Pancreas (tissue), 10 donors: ENCODE measurements at places on chromosomes 4 and X. TPM values are rescaled to one million over a fixed set of nuclear protein-coding genes. Genes with fewer than 3 reads are reported as not detected.

ARMCX4 gene
- 11.9 TPM for polyA plus RNA-seq

GYPA gene
- polyA plus RNA-seq, result not detected

GRIA3 gene
- polyA plus RNA-seq, result 11.8 TPM

ARSD gene
- polyA plus RNA-seq, result 17.8 TPM

PYURF gene
- polyA plus RNA-seq, result 35.3 TPM

RAB9B gene
- polyA plus RNA-seq, result 2.3 TPM

PGAM4 gene
- polyA plus RNA-seq, result not detected

ETNPPL gene
- polyA plus RNA-seq, result not detected

ADGRL3 gene
- 0.08 TPM for polyA plus RNA-seq

GRCh38 chr4:182062458-182062857 lies 180.7 kb upstream of the TENM3 start:
- H3K27ac ChIP-seq, result no peak overlapping the region
- no peaks in the 10 kb centered on the region for H3K27me3 ChIP-seq
- H3K36me3 ChIP-seq, result no peaks in the 10 kb centered on the region
- H3K4me1 ChIP-seq, result no peaks in the 10 kb centered on the region

- no peaks in the 10 kb centered on the region for H3K4me1 ChIP-seq
- no peak overlapping the region for H3K27ac ChIP-seq
- H3K36me3 ChIP-seq, result no peaks in the 10 kb centered on the region
- DNase-seq, result no peak
- peaks cover 70% of the 10 kb centered on the region for H3K27me3 ChIP-seq
Observed at GRCh38 chr4:54229631-54230483, 764 bp downstream of the PDGFRA start.

- no peak overlapping the region for H3K27ac ChIP-seq
- H3K4me3 ChIP-seq, result no peak overlapping the region
- no peak for DNase-seq
- H3K36me3 ChIP-seq, result no peaks in the 10 kb centered on the region
Observed at GRCh38 chr4:151887816-151888180, 127.0 kb upstream of the GATB start.

GRCh38 chrX:123830309-123830708 lies 29.5 kb upstream of the XIAP start:
- no peak overlapping the region for H3K27ac ChIP-seq
- no peak for DNase-seq
- no peak overlapping the region for H3K4me3 ChIP-seq
- no peaks in the 10 kb centered on the region for H3K4me1 ChIP-seq
- H3K36me3 ChIP-seq, result no peaks in the 10 kb centered on the region

GRCh38 chr4:153541456-153542096 lies 75.4 kb downstream of the TMEM131L start:
- DNase-seq, result no peak
- H3K4me1 ChIP-seq, result peaks cover 13% of the 10 kb centered on the region
- H3K27ac ChIP-seq, result no peak overlapping the region
- H3K27me3 ChIP-seq, result no peaks in the 10 kb centered on the region

- no peak for DNase-seq
- H3K36me3 ChIP-seq, result no peaks in the 10 kb centered on the region
- no peaks in the 10 kb centered on the region for H3K27me3 ChIP-seq
- H3K4me1 ChIP-seq, result no peaks in the 10 kb centered on the region
- no peak overlapping the region for H3K27ac ChIP-seq
Observed at GRCh38 chr4:183556947-183557346, 52.1 kb downstream of the ING2 start.

- no peak for DNase-seq
- H3K4me3 ChIP-seq, result no peak overlapping the region
- H3K27ac ChIP-seq, result no peak overlapping the region
- H3K27me3 ChIP-seq, result no peaks in the 10 kb centered on the region
Observed at GRCh38 chr4:176323511-176324160, 3.9 kb downstream of the SPCS3 start.

- no peak overlapping the region for H3K27ac ChIP-seq
- peaks cover 4% of the 10 kb centered on the region for H3K27me3 ChIP-seq
- H3K4me1 ChIP-seq, result no peaks in the 10 kb centered on the region
- H3K4me3 ChIP-seq, result no peak overlapping the region
- no peak for DNase-seq
Observed at GRCh38 chrX:24333371-24333770, 19.5 kb upstream of the SUPT20HL2 start.

- H3K36me3 ChIP-seq, result no peaks in the 10 kb centered on the region
- no peaks in the 10 kb centered on the region for H3K4me1 ChIP-seq
- H3K27me3 ChIP-seq, result peaks cover 8% of the 10 kb centered on the region
- no peak overlapping the region for H3K27ac ChIP-seq
- no peak for DNase-seq
- H3K4me3 ChIP-seq, result no peak overlapping the region
Observed at GRCh38 chrX:150303386-150304097, 59.6 kb upstream of the MAMLD1 start.

DNA sequence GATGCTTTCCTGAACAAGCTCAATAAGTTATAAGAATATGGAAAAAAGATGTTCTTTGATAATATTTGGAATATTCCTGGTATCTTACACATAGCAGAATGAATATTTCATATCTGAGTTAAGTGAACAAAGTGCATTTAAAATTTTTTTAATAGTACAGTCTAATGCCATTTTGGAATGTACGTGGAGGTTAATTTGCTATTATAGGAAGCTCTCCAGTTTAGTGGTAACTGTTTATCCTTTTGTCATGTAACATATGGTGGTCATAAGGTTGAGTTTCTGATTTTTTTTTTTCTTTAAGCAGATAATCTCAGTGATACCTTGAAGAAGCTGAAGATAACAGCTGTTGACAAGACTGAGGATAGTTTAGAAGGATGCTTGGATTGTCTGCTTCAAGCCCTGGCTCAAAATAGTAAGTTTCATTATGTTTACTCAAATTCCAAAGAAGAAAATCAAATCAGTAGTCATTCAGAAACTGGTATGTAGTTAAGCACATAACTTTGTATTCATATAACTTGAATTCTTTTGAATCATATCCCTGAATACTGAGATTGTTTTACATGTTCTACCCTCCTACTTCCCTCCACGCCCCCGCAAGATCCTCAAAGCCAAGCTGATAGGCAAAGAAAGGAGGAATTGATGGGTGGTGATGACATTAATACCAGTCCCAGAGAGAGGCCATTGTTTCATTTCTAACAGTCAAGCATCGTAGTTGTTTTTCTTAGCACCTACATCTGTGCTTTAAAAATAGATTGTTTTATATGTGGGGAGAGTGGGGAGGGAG lies 32.1 kb downstream of the RAP1GDS1 start:
- H3K27ac ChIP-seq, result no peak overlapping the region
- H3K27me3 ChIP-seq, result no peaks in the 10 kb centered on the region
- no peak for DNase-seq
- H3K4me3 ChIP-seq, result no peak overlapping the region

DNA sequence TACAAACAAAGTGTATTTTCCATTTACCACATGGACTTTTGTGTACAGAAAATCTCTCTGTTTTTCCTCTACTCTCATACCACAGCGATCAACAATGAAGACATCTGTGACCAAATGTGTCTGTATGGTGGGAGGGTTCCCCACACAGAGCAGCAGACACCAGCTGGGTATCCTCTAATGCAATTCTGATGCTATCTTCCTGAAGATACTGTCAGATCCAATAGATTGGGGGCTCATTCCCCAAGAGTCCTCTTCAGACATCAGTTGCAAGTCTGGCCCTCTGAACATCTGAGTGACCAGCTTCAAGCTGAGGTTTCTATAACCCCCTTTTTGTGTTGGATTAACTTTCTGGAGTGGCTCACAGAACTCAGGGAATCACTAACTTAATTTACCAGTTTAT lies 659.4 kb downstream of the CCSER1 start:
- H3K27me3 ChIP-seq, result no peaks in the 10 kb centered on the region
- no peaks in the 10 kb centered on the region for H3K4me1 ChIP-seq
- no peak overlapping the region for H3K4me3 ChIP-seq
- no peaks in the 10 kb centered on the region for H3K36me3 ChIP-seq
- DNase-seq, result no peak

- no peak overlapping the region for H3K27ac ChIP-seq
- no peak overlapping the region for H3K4me3 ChIP-seq
- no peak for DNase-seq
- no peaks in the 10 kb centered on the region for H3K27me3 ChIP-seq
Observed at GRCh38 chr4:2394528-2394927, 23.9 kb downstream of the ZFYVE28 start.

- no peaks in the 10 kb centered on the region for H3K4me1 ChIP-seq
- no peaks in the 10 kb centered on the region for H3K36me3 ChIP-seq
- no peak overlapping the region for H3K4me3 ChIP-seq
- DNase-seq, result no peak
Observed at GRCh38 chr4:31360786-31361185, 640.6 kb downstream of the PCDH7 start.

DNA sequence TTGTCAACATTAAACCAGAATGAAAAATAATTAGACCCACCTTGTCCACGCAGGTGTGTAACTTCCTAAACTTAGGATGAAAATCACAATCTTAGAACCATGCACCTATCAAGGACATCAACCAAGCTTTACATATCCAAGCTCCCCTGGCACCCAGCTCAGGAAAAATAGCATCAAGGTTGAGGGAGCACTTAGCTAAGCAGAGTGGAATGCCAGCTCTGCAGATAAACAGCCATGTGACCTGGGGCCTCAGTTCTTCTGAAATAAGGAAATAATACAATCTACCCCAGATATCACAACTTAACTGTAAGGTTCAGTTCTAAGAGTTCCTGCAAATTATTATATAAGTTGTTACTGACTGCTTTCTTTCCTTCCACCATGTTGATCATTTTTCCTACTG lies 64.7 kb downstream of the DHX15 start:
- no peaks in the 10 kb centered on the region for H3K27me3 ChIP-seq
- DNase-seq, result peak; percentile 39

GRCh38 chr4:182062936-182063335 lies 180.3 kb upstream of the TENM3 start:
- no peaks in the 10 kb centered on the region for H3K27me3 ChIP-seq
- DNase-seq, result no peak
- H3K4me3 ChIP-seq, result no peak overlapping the region
- no peaks in the 10 kb centered on the region for H3K4me1 ChIP-seq
- H3K27ac ChIP-seq, result no peak overlapping the region

DNA sequence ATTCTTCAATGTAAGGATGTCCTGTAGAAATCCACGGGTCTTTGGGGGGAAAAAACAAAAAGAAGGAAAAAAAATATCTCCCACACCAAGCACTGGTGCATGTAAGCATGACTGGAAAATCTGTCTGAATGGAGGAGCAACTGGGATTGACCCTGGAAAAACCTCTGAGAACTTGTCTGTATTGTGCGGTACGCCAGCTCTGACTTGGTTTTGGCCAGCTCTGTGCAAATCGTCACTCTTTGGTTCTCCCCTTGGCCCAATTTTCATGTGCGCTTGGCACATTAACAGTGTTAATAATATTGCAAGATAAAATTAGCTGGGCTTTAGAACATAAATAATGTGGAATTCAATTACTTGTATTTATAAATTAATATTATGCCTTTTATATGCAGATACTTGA lies 231.2 kb upstream of the HAND2 start:
- H3K4me1 ChIP-seq, result no peaks in the 10 kb centered on the region
- H3K27ac ChIP-seq, result no peak overlapping the region
- H3K4me3 ChIP-seq, result no peak overlapping the region

DNA sequence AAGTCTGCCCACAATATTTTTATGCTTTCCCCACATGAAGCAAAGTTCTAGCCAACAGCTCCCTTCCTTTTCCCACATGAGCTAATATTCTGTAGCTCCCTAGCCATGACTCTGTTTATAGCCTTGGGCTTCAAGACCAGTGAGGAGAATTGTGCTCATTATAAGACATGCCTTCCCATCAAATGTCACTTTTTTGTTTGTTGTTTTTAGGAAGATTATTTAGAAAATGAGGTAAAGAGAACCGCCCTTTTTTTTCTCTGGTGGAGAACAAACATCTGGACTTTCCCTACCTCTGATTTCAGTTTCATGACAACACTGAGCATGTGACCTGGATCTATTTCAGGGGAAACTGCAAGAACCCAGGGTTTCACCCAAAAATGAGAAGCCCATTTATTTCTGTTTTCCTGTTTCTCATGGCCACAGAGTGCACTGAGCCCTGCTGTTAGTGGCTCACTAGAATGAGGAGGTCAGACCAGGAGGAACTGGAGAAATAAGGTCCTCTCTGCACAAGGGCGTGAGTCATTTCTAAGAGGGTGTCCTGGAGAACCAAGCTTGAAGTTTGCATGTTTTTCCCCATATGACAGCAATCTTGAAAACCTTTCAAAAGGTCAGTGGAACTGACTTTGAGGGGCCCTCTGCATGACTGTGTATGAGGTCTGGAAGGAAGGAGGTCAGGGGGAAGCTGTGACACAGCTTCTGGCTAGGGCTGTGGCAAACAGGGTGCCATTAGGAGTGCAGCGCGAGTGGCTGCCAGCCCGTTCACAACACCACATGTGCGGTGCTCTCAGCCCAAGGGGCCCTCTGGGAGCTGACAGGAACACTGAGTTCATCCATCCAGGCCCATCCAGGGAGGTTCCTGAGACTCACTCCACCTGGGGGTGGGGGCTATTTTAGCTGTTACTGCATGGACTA lies 55.2 kb downstream of the CHST7 start:
- peak; percentile 12 for DNase-seq
- H3K27ac ChIP-seq, result peak overlapping the region; percentile 46
- no peak overlapping the region for H3K4me3 ChIP-seq
- H3K4me1 ChIP-seq, result no peaks in the 10 kb centered on the region
- H3K36me3 ChIP-seq, result no peaks in the 10 kb centered on the region

DNA sequence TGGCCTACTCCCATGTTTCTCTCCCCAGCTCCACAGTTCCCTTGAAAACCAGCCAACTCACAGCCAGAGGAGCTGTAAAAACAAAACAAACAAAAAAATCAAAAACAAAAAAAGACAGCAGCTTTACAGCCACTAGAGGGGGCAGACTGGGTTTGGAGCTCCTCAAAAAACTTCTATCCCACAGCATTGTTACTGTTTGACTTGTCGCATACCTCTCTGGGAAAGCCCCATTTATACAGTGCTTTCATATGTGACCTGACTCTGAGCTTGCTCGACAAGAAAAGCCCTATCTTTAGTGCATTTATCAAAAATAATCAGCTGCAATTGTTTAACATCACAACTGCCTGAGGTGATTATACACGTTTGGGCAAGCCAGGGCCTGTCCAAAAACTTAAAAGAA lies 21.6 kb downstream of the TSPAN6 start:
- no peaks in the 10 kb centered on the region for H3K4me1 ChIP-seq
- H3K27ac ChIP-seq, result no peak overlapping the region
- H3K27me3 ChIP-seq, result no peaks in the 10 kb centered on the region
- no peak overlapping the region for H3K4me3 ChIP-seq

DNA sequence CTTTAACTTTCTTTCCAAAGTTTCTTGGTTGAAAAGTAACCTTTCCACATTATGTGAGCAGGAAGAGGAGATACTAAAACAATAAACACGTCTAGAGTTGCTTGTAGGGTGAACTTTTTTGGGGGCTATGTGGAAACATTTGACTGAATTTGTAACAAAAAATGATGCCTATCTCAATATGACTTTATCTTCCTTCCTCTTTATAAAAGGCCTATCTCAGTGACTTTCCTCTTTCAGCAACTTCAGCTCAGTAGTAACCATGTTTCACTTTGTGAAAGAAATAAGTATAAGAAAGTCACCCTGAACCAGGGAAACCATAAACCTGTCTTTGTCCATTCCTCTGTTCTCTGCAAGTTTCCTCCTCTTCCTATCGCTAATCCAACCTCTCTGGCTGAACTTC lies 124.7 kb upstream of the TMEM164 start:
- H3K4me1 ChIP-seq, result no peaks in the 10 kb centered on the region
- no peak overlapping the region for H3K4me3 ChIP-seq
- no peaks in the 10 kb centered on the region for H3K27me3 ChIP-seq
- no peak for DNase-seq
- H3K27ac ChIP-seq, result no peak overlapping the region
- H3K36me3 ChIP-seq, result no peaks in the 10 kb centered on the region

GRCh38 chrX:134418317-134419113 lies 41.5 kb upstream of the HPRT1 start:
- no peaks in the 10 kb centered on the region for H3K4me1 ChIP-seq
- no peak overlapping the region for H3K4me3 ChIP-seq
- DNase-seq, result no peak
- H3K36me3 ChIP-seq, result no peaks in the 10 kb centered on the region
